ENCODE measurements at places on chromosomes 7 and 10. TPM values are rescaled to one million over a fixed set of nuclear protein-coding genes. Genes with fewer than 3 reads are reported as not detected.

DNA sequence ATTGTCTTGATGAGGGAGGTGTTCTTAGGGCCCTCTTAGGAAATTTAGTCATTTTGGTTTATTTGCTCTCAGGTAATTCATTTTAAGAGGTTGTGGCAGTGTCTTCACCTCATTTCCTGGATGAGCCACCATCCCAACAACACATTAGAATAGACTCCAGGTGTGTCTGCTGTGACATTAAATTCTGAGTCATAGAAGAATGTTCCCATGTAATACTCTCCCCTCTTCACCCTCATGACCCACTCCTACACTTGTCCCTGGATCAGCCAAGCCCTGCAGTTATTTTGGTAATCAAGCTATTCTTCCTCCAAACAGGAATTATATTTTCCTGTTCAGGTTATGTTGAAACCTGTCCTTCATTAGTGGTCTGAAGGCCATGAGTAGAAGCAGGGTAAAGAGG is 944.1 kb downstream of the SORCS3 start:
- no peak for DNase-seq

GRCh38 chr7:45682836-45683555 is 108.8 kb downstream of the ADCY1 start:
- peak; percentile 16 for DNase-seq

Gene ALOX5
- 9.7 TPM for total RNA-seq

Gene EGR2
- total RNA-seq = 1.3 TPM

DNA sequence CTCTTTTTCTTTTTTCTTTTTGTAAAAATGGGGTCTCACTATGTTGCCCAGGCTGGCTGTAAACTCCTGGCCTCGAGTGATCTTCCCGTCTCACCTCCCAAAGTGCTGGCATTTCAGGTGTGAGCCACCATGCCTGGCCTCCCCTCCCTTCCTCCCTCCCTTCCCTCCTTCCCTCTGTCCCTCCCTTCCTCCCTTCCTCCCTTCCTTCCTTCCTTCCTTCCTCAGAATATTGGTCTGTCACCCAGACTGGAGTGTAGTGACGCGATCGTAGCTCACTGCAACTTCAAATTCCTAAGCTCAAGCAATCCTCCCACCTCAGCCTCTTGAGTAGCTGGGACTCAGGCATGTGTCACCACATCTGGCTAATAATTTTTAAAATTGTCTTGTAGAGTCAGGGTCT is 8.4 kb downstream of the AGAP3 start:
- DNase-seq = no peak

DNA sequence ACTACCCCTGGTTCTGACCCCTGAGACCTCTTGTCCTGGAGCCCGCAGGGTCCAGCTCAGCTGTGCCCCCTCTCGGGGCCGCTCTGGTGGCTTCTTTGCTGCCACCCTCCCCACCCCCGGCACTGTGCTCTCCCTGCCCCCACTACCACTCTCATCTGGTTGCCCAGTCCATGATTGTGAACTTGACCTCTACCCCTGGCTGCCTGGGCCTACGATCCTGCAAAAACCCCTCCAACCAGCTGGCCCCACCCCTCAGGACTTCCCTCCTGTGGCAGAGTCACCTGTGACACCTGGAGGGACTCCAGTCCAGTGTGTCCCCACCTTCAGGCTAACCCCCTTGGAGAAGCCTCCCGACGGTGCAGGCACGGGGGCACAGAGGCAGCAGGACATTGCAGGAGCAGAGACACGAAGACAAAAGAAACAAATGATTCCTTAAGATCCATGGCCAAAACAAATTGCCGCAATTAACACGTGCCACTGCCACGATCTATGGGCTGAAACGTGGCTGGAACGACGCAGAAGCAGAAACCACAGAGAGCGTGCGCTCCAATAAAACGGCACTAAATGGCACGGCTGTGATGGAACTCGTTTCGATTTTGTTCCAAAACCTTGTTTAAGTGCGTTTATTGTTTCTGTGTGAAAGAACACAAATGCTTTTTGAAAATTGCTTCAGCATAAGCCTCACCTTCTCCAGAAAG is 72.0 kb downstream of the PARP12 start:
- no peak for DNase-seq

Gene C10orf105
- total RNA-seq = 1.1 TPM

- no peak for DNase-seq
Measured at GRCh38 chr7:57424515-57425238, 25.3 kb upstream of the ZNF716 start.

- no peak for DNase-seq
Measured at GRCh38 chr10:73043766-73044377, 52.8 kb downstream of the P4HA1 start.

- no peak for DNase-seq
Measured at GRCh38 chr7:100418930-100419659, 9.4 kb downstream of the ZCWPW1 start.

DNA sequence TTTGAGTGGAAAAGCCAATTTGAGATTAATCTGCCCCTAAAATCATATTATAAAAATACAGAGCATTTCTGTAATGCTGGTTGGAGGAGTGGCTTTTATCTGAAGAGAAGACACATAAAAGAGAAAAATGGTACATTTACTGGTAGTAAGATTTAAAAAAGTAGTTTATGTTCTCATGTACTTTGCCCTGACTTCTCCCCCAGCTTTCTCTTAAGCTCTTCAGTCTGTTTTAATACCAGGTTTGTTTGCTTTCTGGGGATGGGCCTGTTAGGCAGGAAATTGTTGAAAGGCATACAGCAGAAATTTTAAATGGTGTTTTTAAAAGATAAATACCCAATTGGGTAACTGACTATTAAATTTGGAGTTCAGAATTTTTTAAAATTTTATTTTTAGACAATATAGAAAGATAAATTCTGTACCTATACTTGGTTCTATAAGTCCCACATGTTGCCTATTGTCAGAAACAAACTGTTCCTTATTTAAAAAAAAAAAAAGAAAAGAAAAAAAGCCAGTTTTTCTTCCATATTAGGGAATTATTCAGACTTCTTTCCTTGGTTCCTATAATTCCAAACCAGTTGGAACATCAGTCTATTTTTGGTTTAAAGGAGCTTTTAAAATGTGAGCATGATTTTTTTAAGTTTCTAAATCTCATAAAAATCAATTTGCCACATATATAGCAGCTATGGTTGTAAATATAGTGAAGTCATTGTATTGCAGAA is 136.6 kb downstream of the ARID5B start:
- DNase-seq = no peak

All from activated CD8-positive, alpha-beta T cell treated with anti-CD3 and anti-CD28 coated beads, Interleukin-2, amount 10 ng/mL, durations not matched to agents 7 days and 5 days (primary cell).